ENCODE measurements at places on chromosomes 4 and X.
A peak's percentile ranks its signal among the peaks of the same experiment; 100 is the strongest.

- DNase-seq: no peak
These were observed 786.2 kb downstream of the RAB28 start for GRCh38 chr4:12697970-12698369.

GRCh38 chrX:153731845-153732215 lies 7.2 kb downstream of the ABCD1 start:
- no peak for DNase-seq

DNA sequence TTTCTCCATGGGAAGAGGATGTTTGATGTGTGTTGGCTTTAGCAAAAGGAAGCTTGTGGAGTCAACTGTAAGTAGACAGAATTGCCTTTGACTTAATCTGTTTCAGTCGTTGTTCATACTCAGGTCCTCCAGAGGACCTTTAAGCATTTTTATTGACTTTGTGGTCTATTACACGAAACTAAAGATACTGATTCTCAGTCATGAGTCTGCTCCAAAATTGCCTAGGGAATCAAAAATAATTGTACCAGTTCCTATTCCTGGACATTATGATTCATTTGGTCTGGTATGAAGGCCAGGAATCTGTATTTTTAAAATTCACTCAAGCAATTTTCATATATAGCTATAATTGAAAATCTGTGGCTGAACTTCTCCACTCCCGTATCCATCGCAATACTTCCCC lies 38.6 kb downstream of the AR start:
- DNase-seq: no peak

GRCh38 chr4:165519591-165519990 lies 140.8 kb downstream of the CPE start:
- no peak for DNase-seq

DNA sequence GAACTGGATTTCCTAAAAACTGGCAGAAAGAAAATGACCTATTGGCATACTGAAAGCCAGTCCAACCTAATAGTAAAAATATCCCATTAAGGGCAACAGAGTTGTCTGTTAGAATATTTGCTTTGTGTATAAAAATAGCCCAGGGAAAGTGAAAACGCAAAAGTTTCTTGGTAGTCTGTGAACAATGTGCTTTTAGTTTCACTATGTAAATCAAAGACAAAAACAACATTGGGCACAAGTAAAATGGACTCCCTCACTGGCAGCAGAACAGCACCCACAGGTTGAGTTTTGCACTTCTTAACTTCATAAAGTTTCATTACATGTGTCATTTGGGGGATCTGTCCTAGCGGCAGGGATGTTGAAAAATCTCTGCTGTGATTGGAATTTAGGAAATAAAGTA lies 4.3 kb upstream of the FGG start:
- no peak for DNase-seq

DNA sequence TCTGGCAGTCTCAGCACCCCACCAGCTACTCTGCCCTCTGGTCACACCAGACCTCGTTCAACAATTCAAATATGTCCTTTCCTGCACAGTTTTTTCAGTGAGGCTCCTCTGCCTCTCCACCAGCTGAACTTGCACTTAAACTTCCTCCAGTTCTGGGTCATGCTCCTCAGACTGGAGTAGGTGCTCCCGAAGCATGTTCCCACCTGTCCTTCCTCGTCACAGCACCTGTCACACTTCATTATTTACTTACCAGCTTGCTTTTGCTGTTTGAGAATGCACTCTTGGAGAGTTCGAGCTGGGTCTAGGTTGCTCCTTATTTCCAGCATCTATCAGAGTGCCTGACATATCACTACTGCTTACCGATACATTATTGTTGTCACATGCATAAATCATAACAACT lies 144.8 kb upstream of the TTC29 start:
- DNase-seq: no peak

GRCh38 chr4:52263607-52264006 lies 212.5 kb downstream of the SPATA18 start:
- no peak for DNase-seq

DNA sequence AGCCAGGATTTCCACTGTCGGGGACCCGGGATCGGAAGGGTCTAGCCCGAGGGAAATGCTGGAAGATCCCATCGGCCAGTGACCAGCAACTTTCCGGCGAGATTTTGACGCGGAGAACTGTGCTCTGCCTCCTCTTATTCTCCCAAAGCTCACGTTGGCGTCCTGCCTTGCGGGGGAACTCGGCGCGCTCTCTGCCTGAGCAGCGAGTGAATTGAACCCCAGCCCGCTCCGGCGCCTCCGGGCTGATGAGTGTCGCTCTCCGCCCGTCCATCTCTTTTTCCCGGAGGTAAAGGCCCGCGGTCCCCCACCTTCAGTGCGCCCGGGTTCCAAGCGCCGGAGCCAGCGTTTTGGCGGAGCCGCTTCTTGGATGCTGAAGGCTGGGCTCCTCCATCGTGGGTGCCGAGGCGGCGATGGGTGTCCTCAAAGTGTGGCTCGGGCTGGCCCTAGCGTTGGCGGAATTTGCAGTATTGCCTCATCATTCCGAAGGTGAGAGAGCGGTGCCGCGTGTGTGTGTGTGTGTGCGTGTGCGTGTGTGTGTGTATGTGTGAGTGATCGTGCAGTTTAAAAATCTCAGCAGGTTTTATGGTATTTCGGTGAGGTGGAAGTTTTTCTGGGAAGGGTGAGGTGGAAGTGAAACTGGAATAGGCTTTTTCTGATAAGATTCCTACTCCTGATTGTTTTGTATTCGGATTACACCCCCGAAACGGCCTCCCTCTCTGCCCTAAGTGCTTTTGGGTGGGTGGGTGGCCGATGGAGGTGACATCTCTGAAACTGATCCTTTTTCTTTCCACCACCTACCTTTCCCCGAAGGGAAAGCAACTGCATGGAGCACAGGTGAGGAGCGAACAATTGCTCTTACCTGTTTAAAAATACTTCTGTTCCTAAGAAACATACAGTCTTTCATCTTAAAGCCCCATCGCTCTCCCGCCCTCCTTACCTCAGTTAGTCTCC lies 752 bp downstream of the FRAS1 start:
- DNase-seq: peak; percentile 43

DNA sequence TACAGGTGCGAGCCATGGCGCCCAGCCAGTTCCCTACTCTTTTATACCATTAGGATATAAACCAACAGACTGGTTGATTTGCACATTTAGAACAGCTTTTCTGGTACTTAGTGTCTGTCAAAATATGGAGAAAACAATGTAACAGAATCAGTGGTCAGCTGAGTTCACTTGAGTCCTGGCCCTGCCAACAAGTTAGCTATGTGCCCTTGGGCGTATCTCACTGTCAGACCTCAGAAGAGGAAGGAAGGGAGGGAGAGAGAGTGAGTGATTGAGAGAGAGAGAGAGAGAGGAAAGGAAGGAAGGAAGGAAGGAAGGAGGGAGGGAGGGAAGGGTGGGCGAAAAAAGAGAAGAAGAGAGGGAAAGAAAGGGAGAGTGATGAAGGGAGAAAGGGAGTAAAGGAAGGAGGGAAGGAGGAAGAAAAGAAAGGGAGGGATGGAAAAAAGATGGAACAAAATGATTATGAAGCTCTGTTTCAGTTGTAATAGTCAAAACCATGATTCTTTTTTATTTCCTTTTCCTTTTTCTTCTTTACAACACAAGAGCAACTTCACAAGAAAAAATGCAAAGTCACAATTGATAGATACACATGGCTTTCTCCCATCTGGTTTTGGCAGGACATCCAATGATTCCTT lies 55.7 kb upstream of the PDGFRA start:
- no peak for DNase-seq

GRCh38 chr4:184831153-184831552 lies 5.4 kb upstream of the ACSL1 start:
- DNase-seq: no peak

DNA sequence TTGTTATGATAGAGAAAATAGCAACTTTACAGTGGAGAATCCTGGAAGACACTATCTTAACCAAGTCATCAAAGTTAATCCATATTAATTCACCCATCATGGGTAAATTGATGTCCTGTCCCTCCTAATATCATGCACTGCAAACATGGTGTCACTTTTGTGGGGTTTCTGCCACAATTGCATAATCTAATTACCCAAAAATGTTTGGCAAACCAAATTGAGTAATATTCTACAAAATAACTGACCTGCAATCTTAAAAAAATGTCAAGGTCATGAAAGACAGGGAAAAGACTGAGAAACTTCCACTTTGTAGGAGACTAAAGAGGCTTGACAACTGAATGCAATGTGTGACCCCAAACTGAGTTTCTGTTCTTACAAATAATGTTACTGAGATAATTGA lies 37.1 kb upstream of the PLAC8 start:
- no peak for DNase-seq

- no peak for DNase-seq
These were observed 34.2 kb downstream of the LDB2 start for GRCh38 chr4:16864199-16864598.

GRCh38 chrX:150587585-150588503 lies 19.4 kb downstream of the MTM1 start:
- DNase-seq: no peak

DNA sequence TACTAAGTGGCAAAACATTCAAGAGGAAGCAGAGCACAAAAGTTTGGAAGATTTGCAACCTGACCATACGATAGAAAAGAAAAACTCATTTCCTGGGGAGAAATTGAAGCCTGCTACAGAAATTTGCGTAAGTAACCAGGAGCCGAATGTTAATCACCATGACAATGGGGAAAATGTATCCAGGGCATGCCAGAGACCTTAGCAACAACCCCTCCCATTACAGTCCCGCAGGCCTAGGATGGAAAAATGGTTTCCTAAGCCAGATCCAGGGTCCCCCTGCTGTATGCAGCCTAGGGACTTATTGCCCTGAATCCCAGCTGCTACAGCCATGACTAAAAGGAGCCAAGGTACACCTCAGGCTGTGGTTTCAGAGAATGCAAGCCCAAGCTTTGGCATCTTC lies 472.2 kb upstream of the KLHL4 start:
- DNase-seq: no peak

- no peak for DNase-seq
These were observed 164.1 kb upstream of the FAT1 start for GRCh38 chr4:186887752-186888151.
